ENCODE measurements at places on chromosomes 6 and 20. TPM values are rescaled to one million over a fixed set of nuclear protein-coding genes. Genes with fewer than 3 reads are reported as not detected.

Gene SLPI
- total RNA-seq, result 0.45 TPM

Gene PAQR8
- 12.8 TPM for total RNA-seq

Gene SLC16A10
- 1.2 TPM for total RNA-seq

Gene CENPB
- total RNA-seq, result 67.0 TPM

Gene WFDC11
- total RNA-seq, result not detected

Gene PSORS1C2
- total RNA-seq, result not detected

Gene C20orf144
- 0.30 TPM for total RNA-seq

Gene ELOVL4
- total RNA-seq, result 1.9 TPM

Gene ISM1
- not detected for total RNA-seq

Gene CCDC170
- not detected for total RNA-seq

Gene NRN1
- 3.2 TPM for total RNA-seq

Gene PTCHD4
- total RNA-seq, result not detected

Gene FUT9
- not detected for total RNA-seq

Gene BTN1A1
- not detected for total RNA-seq

Gene OXT
- total RNA-seq, result not detected

Gene TSBP1
- total RNA-seq, result not detected

Gene TCF21
- total RNA-seq, result not detected

Gene EDN3
- total RNA-seq, result 0.35 TPM

Gene HCRTR2
- total RNA-seq, result not detected

Gene TUBB1
- total RNA-seq, result not detected

Gene BCAS1
- total RNA-seq, result not detected

Gene PRDM13
- not detected for total RNA-seq

Gene RBBP8NL
- not detected for total RNA-seq

Gene EPPIN
- total RNA-seq, result not detected

Gene SLC29A1
- total RNA-seq, result 24.8 TPM

Gene EYA4
- total RNA-seq, result not detected

Gene WTAP
- total RNA-seq, result 124 TPM

Gene FHL5
- not detected for total RNA-seq

Gene THBS2
- total RNA-seq, result not detected

Gene PRKN
- total RNA-seq, result 0.43 TPM

Gene EYS
- total RNA-seq, result not detected

Gene PEDS1
- 30.3 TPM for total RNA-seq

Gene EMILIN3
- total RNA-seq, result not detected

Gene ZBTB46
- total RNA-seq, result 0.65 TPM

Gene ZBTB2
- total RNA-seq, result 23.8 TPM

Gene GTSF1L
- total RNA-seq, result not detected

Gene SMIM13
- 9.4 TPM for total RNA-seq

Gene SSTR4
- not detected for total RNA-seq

Gene MRPS18B
- 42.8 TPM for total RNA-seq

Gene MYLIP
- total RNA-seq, result 16.2 TPM

Gene TEAD3
- 0.23 TPM for total RNA-seq

Gene PROCR
- 0.95 TPM for total RNA-seq

Gene CLIC5
- total RNA-seq, result 7.4 TPM

Gene CRYBG1
- total RNA-seq, result 59.2 TPM

Gene RRP36
- total RNA-seq, result 60.4 TPM

Gene ADGB
- total RNA-seq, result not detected

Gene METTL24
- total RNA-seq, result not detected

Gene PCK1
- total RNA-seq, result not detected

Gene OR12D3
- total RNA-seq, result not detected

Gene FAM184A
- total RNA-seq, result 5.9 TPM

Gene DUSP15
- total RNA-seq, result not detected

Gene GID8
- total RNA-seq, result 31.9 TPM

Measured in activated CD4-positive, alpha-beta memory T cell treated with anti-CD3 and anti-CD28 coated beads, Interleukin-2, amount 10 ng/mL, durations not matched to agents 7 days and 5 days (primary cell).